ENCODE measurements at places on chromosomes 1 and 21.

DNA sequence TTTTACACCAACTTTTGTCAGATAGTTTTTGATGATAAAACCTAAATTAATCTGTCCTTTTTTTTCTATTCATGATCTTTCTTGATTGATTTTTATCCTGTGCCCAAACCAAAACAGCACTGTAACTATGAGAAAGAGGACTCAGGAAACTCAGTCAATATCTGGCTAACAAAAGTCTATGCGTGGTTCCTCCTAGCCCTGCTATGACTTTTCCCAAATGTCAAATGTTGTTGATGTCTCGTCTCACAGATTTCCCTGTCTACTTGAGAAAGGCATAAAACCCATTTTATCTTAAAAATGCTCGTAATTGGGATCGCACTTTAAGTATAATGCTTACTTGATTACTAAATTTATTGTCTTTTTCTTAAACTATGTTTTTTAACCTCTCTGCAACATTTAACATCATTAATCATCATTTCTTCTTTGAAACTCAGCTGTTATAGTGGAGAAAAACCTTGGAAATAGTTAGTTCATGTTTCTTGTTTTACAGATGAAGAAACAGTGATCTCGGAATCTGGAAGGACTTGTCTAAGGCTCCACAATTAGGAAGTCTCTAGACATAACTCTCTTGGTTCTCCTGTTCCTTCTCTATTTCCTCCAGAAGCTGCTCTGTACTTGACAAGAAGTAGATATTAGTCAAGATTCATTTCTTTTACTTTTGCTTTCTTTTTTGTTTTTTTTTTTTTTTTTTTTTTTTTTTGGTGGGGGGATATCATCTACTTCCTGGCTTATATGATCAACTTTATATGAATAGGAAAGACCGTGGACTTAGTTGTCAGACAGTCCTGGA lies 26.2 kb upstream of the PTPRC start:
- DNase-seq: no peak

DNA sequence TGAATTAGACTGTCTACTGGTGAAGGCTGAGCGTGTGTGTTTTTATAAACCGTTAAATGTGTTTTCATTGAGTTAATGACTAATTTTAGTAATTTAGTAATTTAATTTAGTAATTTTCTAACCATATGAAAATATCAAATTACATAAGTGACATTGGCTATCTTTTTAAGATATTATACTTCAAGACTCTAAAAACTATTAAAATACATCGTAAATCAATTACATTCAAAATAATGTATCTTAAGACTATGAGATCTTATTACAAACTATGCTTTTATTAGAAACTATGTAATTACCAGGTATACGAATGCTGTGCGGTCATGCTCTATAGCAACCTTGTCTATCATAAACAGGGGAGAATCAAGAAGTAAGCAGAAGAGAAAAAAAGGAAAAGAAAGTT lies 21.6 kb downstream of the MAP3K21 start:
- no peak for DNase-seq

- DNase-seq: no peak
These were observed 120.1 kb downstream of the CCDC185 start for GRCh38 chr1:223513309-223513708.

DNA sequence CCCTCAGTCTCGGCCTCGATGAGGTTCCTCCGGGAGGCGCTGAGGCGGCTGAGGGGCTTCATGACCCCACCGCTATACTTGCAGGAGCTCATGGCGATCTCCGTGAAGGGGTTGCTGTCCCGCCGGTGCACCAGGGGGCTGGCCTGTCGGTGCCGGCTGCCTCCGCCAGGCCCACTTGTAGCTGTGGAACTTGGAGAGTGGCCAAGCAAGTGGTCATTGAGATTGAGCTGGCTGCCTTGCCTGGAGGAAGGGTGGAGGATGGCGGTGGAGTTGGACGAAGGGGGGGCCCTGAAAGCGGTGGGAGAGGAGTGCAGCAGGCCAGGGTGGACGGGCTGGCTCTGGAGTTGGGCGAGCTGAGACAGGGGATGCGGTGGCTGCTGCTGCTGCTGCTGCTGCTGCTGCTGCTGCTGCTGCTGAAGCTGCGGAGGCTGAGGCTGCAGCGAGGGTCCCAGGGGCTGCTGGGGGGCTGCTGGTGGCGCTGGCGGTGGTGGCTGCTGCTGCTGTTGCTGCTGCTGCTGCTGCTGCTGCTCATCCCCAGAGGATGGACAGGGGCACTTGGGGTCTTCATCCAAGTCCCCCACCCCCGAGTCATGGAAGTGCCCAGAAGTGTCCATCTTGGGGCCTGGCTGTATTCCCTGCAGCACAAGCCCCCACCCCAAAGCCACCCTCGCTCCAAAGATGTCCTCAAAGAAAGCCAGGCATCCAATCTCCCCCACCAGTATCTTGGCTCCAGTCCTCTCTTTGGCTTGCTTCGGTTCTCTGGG lies 548 bp downstream of the KCNN3 start:
- DNase-seq: no peak

DNA sequence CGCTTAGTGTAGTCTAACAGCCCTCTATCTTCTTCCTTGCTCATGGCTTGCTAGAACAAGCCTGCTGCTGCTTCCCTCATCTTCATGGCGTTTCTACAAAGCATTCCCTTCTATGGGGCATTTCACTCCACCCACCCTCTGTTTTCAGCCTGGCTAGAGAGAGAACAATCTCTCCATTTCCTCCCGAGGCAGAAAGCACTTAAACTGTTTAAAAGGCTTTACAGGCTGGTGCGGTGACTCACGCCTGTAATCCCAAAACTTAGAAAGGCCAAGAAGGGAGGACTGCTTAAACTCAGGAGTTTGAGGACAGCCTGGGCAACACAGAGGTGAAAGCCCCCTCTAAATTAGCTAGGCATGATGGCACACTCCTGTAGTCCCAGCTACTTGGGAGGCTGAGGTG lies 17.8 kb downstream of the ORC1 start:
- DNase-seq: no peak

- DNase-seq: no peak
These were observed 433 bp downstream of the TIMM17A start for GRCh38 chr1:201955729-201956143.

GRCh38 chr1:10852998-10853520 lies 56.6 kb upstream of the CASZ1 start:
- DNase-seq: no peak

DNA sequence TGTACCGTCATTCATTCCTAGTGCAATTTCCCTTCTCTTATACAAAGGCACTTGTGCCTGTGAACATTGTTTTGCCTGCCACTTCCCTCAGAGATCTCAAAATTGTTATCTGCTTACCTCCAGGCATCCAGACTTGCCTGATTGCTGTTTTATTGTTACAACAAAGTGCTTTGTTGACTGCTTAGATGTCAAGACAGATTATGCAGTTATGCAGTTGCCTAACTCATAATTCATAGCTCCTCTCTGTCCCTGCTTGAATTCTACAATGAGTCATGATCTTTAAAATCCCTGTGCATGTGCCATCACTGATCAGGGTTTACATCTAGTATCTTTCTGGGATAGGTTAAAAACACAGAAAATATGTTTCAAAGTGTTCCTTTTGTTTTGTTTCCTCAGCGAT lies 24.5 kb downstream of the CXADR start:
- DNase-seq: no peak

GRCh38 chr1:147717051-147717705 lies 43.2 kb downstream of the GJA5 start:
- DNase-seq: no peak

DNA sequence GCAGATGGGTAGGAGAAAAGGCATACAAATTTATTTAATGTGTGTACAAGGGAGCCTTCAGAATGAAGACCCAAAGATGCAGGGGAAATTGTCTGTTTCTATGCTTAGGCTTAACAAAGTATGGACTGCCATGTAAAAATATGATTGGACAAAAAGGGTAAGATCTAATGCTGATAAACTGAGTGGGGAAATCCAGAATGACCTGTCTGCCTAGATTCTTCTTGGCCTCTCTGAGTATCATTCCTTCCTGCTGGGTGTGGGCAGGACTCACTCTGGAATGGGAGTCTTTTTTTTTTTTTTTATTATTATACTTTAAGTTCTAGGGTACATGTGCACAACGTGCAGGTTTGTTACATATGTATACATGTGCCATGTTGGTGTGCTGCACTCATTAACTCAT lies 61.0 kb downstream of the IGSF5 start:
- no peak for DNase-seq

GRCh38 chr1:179807291-179807690 lies 64.2 kb downstream of the FAM163A start:
- no peak for DNase-seq

DNA sequence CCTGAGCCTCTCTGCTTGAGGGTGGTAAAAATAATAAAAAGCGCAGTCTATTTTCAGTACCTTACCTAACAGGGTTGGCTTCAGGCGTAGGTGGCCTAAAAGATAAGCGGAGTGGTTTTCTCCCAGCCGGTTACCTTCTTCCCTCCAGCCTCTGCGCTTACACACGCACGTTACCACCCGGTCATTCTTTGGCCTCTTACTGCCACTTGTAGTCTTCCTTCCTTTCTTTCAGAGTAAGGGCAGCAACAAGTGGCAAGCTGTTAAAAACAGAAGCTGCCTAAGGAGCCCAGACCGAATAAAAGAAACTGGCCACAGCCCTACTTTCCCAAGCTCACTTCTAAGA lies 35.4 kb downstream of the CLCA1 start:
- no peak for DNase-seq

- no peak for DNase-seq
These were observed 16.6 kb downstream of the C21orf91 start for GRCh38 chr21:17802572-17802971.

- no peak for DNase-seq
These were observed 66.6 kb upstream of the DYNLT5 start for GRCh38 chr1:66685670-66686069.

DNA sequence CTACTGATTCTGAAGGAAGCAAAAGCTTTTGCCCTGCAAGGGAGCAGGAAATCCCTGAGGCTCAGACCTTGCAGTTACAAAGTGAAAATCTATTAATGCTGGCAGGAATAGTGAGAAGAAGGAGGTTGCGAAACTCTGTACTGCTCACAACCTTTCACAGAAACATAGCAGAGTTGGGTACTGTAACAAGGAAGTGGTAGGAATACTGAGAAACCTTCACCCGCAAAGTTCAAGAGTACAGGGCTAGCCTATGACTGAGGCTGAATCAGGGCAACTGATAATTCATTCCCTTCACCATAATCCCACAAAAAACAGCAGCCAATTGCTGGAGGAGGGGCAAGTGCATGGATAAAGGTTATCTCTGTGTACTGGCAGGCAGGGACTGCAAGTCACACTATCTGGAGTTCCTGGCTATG lies 23.9 kb upstream of the KCTD3 start:
- no peak for DNase-seq

DNA sequence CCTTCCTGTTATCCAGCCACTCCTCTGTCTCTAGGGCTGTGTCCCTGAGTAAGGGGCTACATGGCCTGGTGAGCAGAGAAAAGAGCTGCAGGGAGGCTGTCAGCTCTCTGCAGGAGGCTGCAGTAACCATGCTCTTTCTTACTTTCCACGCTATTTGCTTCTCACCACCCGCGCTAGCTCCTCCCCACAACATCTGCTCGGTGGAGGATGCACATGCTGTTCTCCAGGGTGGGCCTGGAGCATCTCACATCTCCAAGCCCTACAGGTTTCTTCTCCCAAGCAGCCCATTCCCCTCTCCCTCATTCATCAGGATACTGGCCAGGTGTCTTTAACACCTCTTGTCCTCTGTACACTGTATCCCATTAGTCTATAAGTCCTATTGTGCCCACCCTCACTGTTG lies 103.8 kb downstream of the IER5 start:
- no peak for DNase-seq

- no peak for DNase-seq
These were observed 116.8 kb downstream of the KCNH1 start for GRCh38 chr1:211017075-211017718.

- DNase-seq: no peak
These were observed at the start of gene GJA5 for GRCh38 chr1:147760481-147761260. TSS of gene GJA5 (minus strand) at chr1:147760602. CDS start at chr1:147759238, 1,364 bp downstream.

GRCh38 chr1:221801251-221801661 lies 59.4 kb upstream of the DUSP10 start:
- peak; percentile 48 for DNase-seq

DNA sequence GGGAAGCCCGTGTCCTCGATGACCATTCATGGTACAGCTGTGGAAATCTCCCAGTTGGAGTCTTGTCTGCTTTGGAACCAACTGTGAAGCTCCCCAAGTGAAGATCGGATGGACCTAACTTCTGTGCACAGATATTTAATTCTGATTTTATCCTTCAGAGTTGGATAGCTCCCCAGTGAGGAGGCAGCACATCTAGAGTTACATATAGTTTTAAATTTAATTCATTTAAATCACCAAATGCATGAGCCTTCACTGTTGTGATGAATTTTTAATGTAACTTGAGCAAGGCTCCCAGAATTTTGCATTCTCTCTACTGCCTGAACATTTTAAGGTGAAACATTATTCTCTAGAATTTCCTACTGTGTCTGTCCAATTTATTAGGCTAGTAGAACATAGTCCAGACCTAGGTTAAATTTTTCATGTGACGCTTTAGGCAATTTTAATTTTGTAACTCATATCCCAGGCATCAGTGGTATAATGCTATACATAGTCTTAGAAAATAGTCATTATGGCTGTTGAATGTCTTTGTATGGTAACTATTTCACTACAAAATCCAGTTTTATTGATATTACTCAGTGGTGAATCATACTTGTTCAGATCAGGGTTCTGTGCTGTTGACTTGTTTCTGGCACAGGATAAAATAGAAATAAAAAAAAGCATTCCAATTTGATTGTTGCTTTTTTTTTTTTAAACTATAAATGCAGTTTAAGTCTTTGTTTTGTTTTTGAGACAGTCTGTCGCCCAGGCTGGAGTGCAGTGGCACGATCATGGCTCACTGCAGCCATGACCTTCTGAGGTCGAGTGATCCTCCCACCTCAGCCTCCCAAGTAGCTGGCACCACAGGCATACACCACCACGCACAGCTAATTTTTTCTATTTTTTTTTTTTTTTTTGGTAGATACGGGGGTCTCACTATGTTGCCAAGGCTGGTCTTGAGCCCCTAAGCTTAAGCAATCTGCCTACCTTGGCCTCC lies 66.9 kb downstream of the PRDM2 start:
- DNase-seq: no peak

- no peak for DNase-seq
These were observed 37.2 kb downstream of the RIMS3 start for GRCh38 chr1:40627987-40628902.
